ENCODE measurements at places on chromosomes 1 and 21.

DNA sequence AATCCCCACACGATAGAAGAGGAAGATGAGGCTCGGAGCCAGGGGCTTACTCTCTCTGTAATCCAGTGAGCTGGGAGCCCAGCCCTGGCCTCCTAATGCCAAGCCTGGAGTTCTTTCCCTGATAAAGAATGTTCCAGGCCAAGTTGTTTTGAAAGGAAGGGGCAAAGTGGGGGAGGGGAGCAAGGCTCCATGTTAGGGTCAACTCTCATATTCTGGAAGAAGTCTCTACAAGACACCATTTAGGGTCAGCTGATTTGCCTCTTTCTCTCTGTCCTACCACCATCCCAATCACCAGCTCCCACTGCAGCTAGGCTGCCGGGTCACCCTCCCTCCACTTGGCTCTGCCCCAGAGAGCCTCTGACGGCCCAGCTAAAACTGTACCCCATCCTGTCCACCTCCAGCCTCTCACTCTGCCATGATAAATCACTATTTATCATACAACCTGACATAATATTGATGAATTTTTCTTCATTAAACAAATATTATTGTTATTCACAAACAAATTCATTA lies 95.0 kb downstream of the GLIS1 start:
- DNase-seq: no peak

DNA sequence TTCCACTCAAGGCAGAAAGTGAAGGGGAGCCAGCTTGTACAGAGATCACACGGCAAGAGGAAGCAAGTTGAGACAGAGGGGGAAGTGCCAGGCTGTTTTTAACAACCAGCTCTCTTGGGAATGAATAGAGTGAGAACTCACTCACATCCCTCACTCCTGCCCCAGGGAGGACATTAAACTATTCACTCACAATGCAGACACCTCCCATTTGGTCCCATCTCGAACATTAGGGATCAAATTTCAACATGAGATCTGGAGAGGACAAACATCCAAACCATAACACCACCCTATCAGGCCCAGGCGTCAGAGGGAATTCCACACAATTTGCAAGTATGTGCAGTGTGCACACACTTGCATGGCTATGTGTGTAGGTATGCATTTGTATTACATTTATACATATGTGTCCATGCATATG lies 62.7 kb downstream of the DMAP1 start:
- no peak for DNase-seq

- peak; percentile 77 for DNase-seq
Observed at GRCh38 chr1:158025576-158026230, 32.3 kb downstream of the KIRREL1 start.

GRCh38 chr1:201468844-201469644 lies at the start of gene PHLDA3:
Gene PHLDA3, minus strand, starts transcription at chr1:201469188. Its CDS starts 402 bp downstream, at chr1:201468786.
- DNase-seq: peak; percentile 86

- DNase-seq: no peak
Observed at GRCh38 chr1:151563376-151563775, 23.3 kb downstream of the TUFT1 start.

DNA sequence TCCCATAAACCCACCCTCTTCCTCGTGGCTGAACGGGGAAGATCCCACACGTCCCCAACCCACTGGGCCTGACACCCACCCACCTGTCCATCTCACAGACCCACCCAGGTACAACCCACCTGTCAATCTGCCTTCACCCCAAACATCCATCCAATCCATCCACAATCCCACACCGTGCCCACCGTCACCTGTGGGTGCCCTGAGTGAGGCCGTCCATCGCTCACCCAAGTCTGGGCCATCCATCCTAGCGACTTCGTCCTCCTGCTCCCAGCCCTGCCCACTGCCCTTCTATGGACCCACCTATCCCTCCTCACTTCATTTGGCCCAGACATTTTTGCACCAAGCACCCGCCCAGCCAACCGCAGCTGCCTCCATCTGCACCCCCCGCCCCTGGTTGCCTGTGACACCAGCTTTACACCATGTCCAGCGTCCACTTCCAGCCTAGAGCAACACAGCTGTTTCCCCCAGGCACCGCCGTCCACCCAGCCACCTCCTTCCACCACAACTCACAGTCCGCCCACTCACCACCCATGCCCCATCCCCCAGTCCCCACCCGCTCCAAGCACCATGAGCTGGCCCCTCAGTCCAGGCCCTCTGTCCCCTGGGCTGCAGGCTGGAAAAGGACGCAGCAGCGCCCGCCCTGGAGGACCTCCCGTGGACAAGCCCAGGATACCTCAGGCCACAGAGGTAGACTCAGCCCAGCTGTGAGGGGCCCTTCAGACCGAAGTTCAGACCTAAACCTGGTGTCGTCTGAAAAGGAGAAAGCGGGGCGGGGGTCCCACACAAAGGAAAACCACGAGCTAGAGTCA lies 7.7 kb downstream of the TTLL10 start:
- DNase-seq: peak; percentile 20

DNA sequence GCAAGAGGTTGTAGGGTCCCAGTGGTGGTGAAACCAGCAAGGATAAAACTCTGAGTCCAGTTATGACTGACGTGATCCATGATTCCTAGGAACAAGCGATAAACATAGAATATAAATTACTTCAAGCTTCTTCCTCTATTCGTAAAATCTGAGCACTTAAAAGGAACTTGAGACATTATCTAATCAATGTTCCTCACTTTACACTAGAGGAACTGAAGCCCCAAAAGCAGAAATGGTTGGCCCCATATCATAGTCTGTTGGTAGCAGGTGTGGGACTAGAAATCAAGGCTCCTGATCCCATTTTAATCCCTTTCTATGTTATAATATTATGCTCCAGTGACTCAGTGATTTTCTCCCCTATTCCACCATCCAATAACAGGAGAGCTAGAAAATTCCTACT lies 21.9 kb upstream of the MNDA start:
- no peak for DNase-seq

GRCh38 chr1:248824301-248824700 lies 1.4 kb downstream of the SH3BP5L start:
- no peak for DNase-seq

Data from kidney (tissue), 22 donors.